ENCODE measurements at places on chromosomes 5 and 9. TPM values are rescaled to one million over a fixed set of nuclear protein-coding genes. Genes with fewer than 3 reads are reported as not detected.

GRCh38 chr9:132742821-132743311, 72.6 kb downstream of the GTF3C4 start:
- H3K36me3 ChIP-seq, result no peaks in the 10 kb centered on the region
- no peak overlapping the region for H3K27ac ChIP-seq
- H3K27me3 ChIP-seq, result peaks cover 15% of the 10 kb centered on the region
- no peak overlapping the region for H3K4me3 ChIP-seq
- H3K4me1 ChIP-seq, result no peaks in the 10 kb centered on the region

Gene PLPP1
- 21.1 TPM for total RNA-seq

Gene BTNL9
- total RNA-seq, result 15.4 TPM

DNA sequence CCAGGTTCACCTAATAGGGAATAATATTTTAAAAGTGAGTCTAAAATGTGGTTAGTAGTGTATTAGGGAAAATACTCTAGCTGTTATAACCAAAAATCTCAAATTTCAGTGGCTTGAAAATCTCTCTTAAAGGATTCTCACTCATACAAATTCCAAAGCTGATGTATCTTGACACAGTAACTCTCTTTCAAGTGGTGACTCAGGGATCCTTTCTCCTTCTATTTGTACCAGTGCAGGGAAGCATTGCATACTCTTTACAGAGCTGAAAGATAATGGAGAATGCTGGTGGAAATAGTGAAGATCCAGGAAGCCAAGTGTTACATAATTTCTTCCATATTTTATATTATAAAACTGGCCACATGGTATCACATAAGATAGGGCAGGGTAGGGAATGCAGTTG, 560.2 kb upstream of the CDH9 start:
- DNase-seq, result no peak
- H3K27ac ChIP-seq, result no peak overlapping the region
- no peaks in the 10 kb centered on the region for H3K27me3 ChIP-seq
- H3K36me3 ChIP-seq, result no peaks in the 10 kb centered on the region
- no peaks in the 10 kb centered on the region for H3K4me1 ChIP-seq
- H3K4me3 ChIP-seq, result no peak overlapping the region

Gene PRRX2
- total RNA-seq, result 1.3 TPM

Gene OMD
- total RNA-seq, result not detected

GRCh38 chr9:114988962-114989599, 58.7 kb upstream of the TNFSF8 start:
- no peaks in the 10 kb centered on the region for H3K27me3 ChIP-seq
- no peaks in the 10 kb centered on the region for H3K36me3 ChIP-seq
- DNase-seq, result peak; percentile 80
- H3K4me3 ChIP-seq, result no peak overlapping the region

- no peaks in the 10 kb centered on the region for H3K27me3 ChIP-seq
- peak overlapping the region; percentile 22 for H3K4me3 ChIP-seq
- no peak overlapping the region for H3K27ac ChIP-seq
- DNase-seq, result no peak
These were observed 24.8 kb downstream of the PTPN3 start for GRCh38 chr9:109473329-109473728.

- H3K4me1 ChIP-seq, result peaks cover 6% of the 10 kb centered on the region
- no peaks in the 10 kb centered on the region for H3K36me3 ChIP-seq
- H3K27ac ChIP-seq, result no peak overlapping the region
- no peak overlapping the region for H3K4me3 ChIP-seq
These were observed 70.7 kb upstream of the MAN2A1 start for GRCh38 chr5:109619021-109619460.

DNA sequence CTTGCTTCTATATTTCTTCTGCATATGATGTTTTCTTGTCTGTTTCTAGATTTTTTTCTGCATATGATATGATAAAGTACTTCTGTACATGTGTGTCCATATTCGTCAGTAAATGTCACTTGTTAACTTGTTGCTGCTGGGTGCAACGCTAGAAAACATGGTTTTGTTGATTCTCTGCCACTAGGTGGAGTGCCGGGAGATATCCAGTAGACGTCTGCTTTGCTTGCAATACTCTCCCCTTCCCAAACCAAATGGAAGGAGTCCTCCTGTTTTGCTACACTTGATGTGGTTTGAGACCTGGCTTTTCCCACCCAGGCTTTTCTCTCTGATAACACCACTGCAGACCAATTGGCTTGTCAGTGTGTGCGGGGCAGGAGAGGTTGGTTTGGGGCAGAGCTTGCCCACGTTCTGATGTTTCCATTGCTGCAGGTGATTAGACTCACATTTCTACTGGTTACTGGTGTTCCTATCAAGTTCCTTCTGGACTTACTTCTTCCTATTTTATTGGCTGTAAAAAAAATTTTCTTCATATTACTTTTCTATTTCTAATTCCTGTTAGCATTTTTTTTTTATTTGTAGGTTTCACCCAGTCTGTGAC, 900.0 kb upstream of the CDH10 start:
- no peak overlapping the region for H3K4me3 ChIP-seq
- H3K27me3 ChIP-seq, result no peaks in the 10 kb centered on the region
- H3K27ac ChIP-seq, result no peak overlapping the region
- H3K4me1 ChIP-seq, result peaks cover 17% of the 10 kb centered on the region
- no peaks in the 10 kb centered on the region for H3K36me3 ChIP-seq
- peak; percentile 80 for DNase-seq

DNA sequence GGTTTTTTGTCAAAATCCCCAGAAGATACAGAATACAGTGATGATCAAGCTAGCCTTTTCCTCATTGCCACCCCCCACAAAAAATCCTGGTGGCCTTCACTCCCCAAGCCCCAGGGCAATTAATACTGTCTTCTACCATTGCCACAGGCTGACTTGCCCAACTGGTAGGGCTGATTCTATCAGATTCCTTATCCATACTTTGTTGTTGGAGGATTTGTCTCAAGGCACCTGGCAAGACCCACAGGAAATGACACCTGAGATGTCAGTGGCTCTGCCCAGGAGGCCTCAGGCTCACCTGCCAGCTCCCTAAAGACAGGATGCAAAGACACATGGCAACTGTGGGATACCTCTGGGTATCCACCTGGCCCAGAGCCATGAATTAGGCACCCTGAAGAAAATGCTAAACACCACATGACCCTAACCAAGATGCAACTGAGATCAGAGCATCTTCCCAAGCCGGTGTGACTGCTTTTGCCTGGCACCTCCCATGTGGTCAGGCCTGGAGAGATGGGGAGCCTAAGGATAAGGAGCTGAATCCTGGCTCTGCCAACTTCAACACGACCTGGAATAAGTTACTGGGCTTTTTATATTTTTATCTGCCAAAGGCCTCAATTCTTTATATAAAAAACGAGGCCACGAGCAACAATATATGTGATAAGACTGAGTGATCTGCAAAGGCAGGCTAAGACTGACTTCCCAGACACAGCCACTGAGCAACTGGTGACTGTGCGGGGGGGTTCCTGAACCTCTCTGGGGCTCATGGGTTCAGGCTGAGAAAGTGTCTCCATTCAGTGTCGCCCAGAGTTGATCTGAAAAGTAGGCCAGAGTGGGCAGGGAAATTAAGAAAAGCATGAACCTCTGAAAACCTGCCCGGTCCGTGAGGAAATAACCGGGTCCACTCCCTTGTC, 944 bp downstream of the ATOX1 start:
- peaks cover 24% of the 10 kb centered on the region for H3K4me1 ChIP-seq
- peak overlapping the region; percentile 42 for H3K27ac ChIP-seq
- peak; percentile 59 for DNase-seq

DNA sequence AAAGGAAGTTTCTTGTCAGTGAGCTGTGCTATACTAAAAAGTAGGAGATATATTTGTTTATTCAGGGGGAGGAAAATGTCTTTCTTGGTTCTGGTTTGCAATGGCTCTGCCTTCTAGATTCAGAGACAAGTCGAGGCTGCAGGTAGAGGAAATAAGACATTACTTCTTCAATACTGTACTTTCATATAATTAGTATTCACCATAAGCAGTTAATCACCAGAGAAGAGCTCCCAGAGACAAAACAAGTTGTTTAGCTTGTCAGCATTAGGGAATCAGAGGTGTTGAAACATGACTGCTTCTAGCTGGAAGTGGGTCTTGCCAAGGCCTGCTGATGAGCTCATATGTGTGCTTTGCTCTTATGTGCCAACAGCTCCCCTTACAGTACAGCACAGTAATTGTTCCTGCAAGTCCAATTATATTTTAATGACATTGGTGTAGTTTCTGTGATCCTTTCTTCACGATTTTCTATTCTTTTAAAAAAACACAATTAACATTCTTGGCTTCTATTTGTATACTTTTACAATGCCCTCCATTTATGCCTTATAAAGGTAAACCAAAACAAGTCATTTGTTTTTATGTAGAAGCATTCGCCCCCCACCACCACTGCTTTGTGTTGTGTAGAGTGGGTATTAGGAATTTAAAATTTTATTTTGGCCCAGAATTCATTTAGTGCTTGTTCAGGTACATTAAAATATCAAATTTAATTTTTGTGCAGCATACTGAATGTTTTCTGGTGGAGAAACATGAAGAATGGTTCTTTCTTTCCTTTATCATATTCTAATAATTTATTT, 112.2 kb downstream of the RPS23 start:
- H3K4me3 ChIP-seq, result no peak overlapping the region
- peak; percentile 73 for DNase-seq
- no peaks in the 10 kb centered on the region for H3K36me3 ChIP-seq

GRCh38 chr5:31916327-31916726, 257.8 kb downstream of the GOLPH3 start:
- H3K27ac ChIP-seq, result no peak overlapping the region
- no peak for DNase-seq
- H3K4me3 ChIP-seq, result no peak overlapping the region
- H3K4me1 ChIP-seq, result peaks cover 22% of the 10 kb centered on the region
- H3K36me3 ChIP-seq, result no peaks in the 10 kb centered on the region

- no peak for DNase-seq
- no peaks in the 10 kb centered on the region for H3K36me3 ChIP-seq
- no peaks in the 10 kb centered on the region for H3K27me3 ChIP-seq
These were observed 167.7 kb downstream of the ACTL7B start for GRCh38 chr9:108688051-108688450.

Gene TMEM215
- total RNA-seq, result not detected

Gene HTR1A
- not detected for total RNA-seq

Gene OR1J2
- not detected for total RNA-seq

DNA sequence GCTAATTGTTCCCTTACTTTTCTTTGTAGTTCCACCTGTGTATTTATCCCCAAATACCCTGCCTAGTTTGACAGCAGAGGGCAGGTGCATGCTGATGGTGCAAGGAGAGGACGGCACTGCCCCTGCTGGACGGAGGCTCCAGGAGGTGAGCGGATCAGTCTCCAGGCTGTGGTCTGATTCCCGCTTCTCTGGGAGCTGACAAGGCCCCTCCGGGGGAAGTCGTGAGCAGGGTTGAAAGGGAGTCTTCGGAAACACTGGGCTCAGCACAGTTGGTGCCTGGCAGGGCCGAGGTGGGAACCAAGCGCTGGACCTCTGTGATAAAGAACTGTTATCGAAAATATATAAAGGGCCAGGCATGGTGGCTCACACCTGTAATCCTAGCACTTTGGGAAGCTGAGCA, 52.9 kb downstream of the RASGEF1C start:
- no peak for DNase-seq
- H3K36me3 ChIP-seq, result no peaks in the 10 kb centered on the region

Gene LCN9
- not detected for total RNA-seq

Gene ITGA2
- total RNA-seq, result 32.4 TPM

DNA sequence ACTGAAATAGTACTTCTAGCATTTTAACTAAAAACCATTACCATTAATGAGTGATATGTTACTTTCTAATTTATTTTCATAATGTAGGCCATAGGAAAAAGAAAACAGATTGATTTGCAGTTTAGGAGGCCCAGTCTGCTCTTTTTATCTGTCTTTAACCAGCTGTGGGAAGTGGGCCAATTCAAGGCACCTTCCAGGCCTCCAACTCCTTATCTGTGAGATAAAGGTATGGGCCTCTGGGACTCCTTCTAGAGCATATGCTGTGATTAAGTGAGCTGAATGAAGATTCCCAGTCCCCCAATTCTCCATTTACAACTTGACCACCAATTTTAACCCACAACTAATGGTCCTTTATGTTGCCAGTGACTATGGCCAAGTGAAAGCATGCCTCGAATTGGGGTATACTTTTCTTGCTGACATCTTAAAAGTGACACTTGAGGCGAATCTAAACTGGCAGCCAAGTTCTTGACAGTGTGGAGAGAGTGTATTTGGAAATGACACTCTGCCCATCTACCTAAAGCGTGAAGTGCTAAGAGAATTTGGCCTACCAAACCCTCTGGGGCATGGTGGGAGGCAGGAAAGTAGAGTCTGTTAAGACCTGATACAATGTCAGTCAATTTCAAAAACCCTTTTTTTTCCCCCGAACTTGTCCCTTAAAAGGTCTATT, 88.3 kb downstream of the PIK3R1 start:
- DNase-seq, result no peak
- no peak overlapping the region for H3K27ac ChIP-seq
- H3K4me3 ChIP-seq, result no peak overlapping the region
- H3K4me1 ChIP-seq, result no peaks in the 10 kb centered on the region

- no peaks in the 10 kb centered on the region for H3K27me3 ChIP-seq
- peak overlapping the region; percentile 25 for H3K27ac ChIP-seq
- H3K4me1 ChIP-seq, result peaks cover 20% of the 10 kb centered on the region
- H3K4me3 ChIP-seq, result no peak overlapping the region
These were observed 164.6 kb downstream of the CARTPT start for GRCh38 chr5:71883742-71884103.

DNA sequence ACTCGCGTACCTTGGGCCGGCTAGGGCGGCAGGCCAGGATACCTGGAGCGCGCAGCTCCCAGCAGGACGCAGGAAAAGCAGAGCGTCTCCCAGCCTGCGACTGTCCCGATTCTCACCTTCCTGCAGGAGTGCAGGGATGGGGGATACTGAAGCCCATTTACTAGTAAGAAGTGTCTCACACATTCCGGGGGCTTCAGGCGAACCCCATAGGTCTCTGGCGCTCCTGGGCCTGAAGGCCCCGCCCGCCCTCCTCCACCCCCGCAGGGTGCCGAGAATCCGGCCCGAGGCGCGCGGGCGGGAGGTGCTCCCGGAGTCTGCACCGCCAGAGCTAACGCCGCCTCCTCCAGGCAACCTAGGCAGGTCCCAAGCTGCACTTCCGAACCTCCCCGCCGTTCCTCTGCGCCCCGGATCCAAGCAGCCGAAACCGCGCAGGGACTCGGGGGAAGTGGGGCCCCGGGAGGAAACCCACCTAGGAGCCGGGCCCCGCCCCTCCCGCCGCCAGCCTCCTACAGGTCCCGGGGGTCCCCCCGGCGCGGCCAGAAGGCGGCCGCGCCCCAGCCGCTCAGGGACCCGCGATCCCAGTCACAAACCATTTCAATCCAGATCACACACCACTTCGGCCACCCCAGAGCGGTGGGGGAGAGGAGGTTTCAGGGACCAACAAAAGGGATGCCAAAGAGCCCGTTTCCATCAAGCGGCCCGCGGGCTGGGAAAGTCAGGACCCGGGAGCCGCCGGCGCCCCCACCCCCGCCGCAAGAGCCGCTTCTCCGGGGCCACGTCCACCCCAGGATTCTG, 1.2 kb downstream of the ROR2 start:
- no peaks in the 10 kb centered on the region for H3K36me3 ChIP-seq
- H3K4me3 ChIP-seq, result 0 out of 2 replicates have a peak overlapping the region, but pooled peaks have one; percentile 12
- no peak for DNase-seq
- no peak overlapping the region for H3K27ac ChIP-seq

DNA sequence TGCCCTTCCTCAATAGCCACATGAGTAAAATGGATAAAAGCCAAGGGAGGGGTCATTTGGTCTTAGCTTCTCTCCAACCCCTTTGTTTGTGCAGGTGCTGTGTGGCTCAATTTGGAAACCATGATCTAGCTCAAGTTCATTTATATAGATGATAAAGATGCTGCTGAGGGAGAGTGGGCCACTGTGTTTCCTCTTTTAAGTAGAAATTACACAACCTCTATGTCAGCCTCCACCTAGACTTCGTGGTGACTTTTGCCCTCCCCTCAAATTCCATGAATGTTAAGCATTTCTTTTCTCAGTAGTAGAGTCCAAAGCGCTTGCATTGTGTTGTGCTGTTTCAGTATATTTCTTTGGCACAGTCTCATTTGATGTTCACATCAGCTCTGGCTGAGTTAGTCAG, 241.4 kb downstream of the ARHGAP26 start:
- H3K4me1 ChIP-seq, result peaks cover 18% of the 10 kb centered on the region
- peak overlapping the region; percentile 87 for H3K27ac ChIP-seq
- H3K27me3 ChIP-seq, result no peaks in the 10 kb centered on the region
- DNase-seq, result no peak
- H3K4me3 ChIP-seq, result no peak overlapping the region
- no peaks in the 10 kb centered on the region for H3K36me3 ChIP-seq

Data from PC-3 (cell line).